Kidney (tissue), 22 donors: ENCODE measurements at places on chromosomes 4 and X. TPM values are rescaled to one million over a fixed set of nuclear protein-coding genes. Genes with fewer than 3 reads are reported as not detected.

DNA sequence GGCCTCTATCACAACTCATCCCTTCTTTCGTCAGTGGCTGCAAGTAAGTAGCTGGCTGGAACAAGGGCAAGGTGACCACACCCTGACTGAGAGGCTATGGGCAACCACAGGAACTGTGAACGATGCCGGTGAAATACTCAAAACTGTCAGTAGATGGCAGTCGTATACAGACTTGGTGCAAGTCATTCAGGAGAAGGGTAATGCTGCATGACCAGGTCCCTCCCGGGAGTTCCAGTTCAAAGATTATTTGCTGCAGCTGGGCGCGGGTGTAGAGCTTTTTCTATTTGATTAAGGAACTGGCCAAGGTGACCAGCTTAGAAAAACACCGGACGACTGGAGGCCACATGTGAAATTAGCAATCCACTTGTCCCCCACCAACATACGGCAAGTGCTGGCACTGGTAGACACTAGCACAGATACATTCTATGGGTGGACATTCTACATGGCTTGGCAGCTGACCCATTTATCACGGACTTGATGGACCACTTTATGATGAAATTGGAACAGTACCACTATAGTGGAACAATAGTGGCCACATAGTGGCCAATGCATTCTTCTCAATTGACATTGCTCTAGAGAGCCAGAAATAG is 726.6 kb downstream of the TRAM1L1 start:
- DNase-seq: no peak

DNA sequence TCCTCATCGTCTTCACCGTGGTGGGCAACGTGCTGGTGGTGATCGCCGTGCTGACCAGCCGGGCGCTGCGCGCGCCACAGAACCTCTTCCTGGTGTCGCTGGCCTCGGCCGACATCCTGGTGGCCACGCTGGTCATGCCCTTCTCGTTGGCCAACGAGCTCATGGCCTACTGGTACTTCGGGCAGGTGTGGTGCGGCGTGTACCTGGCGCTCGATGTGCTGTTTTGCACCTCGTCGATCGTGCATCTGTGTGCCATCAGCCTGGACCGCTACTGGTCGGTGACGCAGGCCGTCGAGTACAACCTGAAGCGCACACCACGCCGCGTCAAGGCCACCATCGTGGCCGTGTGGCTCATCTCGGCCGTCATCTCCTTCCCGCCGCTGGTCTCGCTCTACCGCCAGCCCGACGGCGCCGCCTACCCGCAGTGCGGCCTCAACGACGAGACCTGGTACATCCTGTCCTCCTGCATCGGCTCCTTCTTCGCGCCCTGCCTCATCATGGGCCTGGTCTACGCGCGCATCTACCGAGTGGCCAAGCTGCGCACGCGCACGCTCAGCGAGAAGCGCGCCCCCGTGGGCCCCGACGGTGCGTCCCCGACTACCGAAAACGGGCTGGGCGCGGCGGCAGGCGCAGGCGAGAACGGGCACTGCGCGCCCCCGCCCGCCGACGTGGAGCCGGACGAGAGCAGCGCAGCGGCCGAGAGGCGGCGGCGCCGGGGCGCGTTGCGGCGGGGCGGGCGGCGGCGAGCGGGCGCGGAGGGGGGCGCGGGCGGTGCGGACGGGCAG is 792 bp downstream of the ADRA2C start:
- peak; percentile 70 for DNase-seq

- peak; percentile 34 for DNase-seq
Measured at GRCh38 chrX:135931644-135932487, 38.4 kb downstream of the SAGE1 start.

DNA sequence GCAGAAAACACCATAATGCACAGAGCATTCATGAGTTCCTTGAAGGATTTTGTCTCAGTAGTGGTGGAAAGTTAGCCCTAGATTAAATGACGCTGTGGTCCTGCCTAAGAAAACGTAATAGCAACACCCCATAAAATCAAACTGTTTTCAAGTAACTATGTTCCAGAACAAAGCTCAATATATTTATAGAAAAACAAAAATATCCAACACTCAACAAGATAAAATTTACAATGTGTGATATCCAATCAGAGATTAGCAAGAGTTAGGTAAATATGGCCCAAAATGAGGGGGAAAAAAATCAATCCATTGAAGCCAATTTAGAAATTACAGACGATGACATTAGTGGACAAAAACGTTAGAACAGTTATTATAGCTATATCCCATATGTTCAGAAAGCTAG is 9.9 kb upstream of the GAB1 start:
- DNase-seq: no peak

GRCh38 chr4:165927366-165927765 is 54.3 kb downstream of the TLL1 start:
- DNase-seq: no peak

GRCh38 chr4:144347121-144347520 is 206.6 kb upstream of the GYPA start:
- DNase-seq: no peak

GRCh38 chr4:88659055-88659889 is 38.4 kb downstream of the NAP1L5 start:
- peak; percentile 71 for DNase-seq

PABPC4L gene
- 0.47 TPM for polyA plus RNA-seq
